ENCODE measurements at places on chromosomes 4 and X. TPM values are rescaled to one million over a fixed set of nuclear protein-coding genes. Genes with fewer than 3 reads are reported as not detected.

DNA sequence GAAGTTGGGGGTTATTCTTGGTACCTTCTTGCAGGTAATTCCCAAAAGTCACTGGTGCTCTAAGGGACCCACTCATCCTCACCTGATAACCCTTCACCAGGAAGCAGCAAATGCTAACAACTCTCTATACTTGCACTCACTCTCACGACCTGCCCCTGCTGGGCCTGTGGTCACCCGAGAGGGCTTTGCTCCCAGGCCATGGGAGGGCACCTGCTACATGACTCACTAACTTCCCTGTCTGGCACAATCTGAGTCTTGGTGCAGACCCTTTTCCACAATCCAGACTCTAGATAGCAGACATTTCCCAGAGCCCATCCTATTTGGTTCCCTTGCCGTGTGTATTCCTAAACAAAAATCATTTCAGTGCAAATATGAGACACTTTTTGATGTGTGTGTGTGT, 403.8 kb upstream of the FAT1 start:
- no peak for DNase-seq

- no peak for DNase-seq
These were observed 87.6 kb upstream of the SLC4A4 start for GRCh38 chr4:71251261-71251660.

DNA sequence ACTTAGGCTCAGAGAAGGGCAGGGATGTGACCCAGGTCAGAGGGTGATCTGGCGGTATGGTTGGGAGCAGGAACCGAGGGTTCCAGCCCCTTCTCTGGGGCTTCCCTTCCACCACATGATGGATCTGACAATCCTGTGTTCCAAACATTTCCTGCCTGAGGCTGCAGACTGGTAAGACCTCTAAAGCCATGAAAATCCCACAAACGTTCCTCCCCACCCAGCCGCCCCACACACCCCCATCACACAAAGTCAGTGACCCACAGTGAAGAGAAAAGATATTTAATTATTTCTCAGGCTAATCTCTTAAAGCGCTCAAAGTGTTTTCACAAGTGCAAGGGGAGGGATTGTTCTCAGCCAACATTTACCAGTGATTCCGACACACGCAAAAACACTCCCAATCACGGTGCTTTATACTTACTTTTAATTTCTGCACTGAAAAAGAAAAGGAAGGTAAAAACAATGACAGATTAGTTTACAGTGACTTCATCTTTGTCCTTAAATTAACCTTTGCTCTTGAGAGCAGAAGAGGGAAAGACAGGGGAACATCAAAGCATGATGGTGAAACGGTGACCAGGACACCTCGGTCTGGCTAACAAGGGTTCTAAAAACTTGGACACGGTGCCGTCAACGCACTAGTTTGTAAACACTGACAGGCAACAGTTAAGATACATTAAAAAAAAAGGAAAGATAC, 42.4 kb downstream of the WDR1 start:
- DNase-seq = no peak

GRCh38 chr4:1111259-1111809, 2.0 kb downstream of the RNF212 start:
- DNase-seq = no peak

- no peak for DNase-seq
These were observed 813.0 kb upstream of the POU3F4 start for GRCh38 chrX:82695066-82695465.

GRCh38 chr4:174526731-174527130, 4.4 kb upstream of the HPGD start:
- DNase-seq = no peak

- no peak for DNase-seq
These were observed 428.2 kb upstream of the GALNT7 start for GRCh38 chr4:172740434-172740833.

- no peak for DNase-seq
These were observed 109.6 kb downstream of the MAML3 start for GRCh38 chr4:140044337-140044902.

GRCh38 chr4:6584865-6585264, 9.9 kb downstream of the MAN2B2 start:
- no peak for DNase-seq

DNA sequence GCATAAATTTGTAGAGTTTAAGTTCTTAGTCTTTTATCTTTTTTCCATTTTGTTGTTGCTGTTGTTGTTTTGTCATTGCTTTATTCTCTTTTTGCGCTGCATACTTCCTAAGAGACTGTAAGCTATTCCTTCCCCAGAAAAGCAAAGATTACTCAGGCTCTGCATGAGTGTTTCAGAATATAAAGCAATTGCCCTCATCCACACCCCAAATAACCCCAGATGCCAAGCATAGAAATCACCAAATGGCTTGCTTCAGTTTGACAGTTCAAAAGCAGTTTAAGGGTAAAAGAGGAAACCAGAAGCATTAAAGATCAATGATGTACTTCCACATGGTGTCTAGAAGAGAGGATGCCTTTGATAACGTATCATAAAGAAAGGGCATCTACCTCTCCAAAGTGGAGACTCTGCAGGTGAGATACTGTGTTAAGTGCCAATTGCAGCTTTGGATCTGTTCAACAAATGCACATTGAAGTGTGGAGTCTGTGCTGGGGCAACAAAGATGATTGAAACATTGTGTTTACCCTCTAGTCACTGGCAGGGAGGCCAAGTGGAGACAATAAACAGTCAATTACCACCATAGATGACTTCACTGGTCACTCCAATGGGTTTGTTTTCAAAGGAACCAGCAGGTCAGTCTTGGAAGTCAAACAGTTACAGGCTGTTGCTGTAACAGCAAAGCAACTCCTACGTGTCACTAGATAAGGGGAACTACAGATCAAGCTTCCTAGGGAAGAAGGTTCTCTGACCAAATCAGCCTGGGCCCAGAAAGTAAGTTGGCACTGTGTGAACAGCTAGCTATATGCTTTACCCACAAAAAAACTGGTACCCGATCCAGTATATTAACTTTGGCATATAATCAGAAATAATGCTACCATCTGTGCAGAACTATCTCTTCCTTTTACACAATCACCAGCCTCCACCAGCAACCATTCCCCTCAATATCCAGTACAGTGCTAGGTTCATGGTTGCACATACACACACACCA, 40.6 kb upstream of the IL21 start:
- DNase-seq = no peak

DNA sequence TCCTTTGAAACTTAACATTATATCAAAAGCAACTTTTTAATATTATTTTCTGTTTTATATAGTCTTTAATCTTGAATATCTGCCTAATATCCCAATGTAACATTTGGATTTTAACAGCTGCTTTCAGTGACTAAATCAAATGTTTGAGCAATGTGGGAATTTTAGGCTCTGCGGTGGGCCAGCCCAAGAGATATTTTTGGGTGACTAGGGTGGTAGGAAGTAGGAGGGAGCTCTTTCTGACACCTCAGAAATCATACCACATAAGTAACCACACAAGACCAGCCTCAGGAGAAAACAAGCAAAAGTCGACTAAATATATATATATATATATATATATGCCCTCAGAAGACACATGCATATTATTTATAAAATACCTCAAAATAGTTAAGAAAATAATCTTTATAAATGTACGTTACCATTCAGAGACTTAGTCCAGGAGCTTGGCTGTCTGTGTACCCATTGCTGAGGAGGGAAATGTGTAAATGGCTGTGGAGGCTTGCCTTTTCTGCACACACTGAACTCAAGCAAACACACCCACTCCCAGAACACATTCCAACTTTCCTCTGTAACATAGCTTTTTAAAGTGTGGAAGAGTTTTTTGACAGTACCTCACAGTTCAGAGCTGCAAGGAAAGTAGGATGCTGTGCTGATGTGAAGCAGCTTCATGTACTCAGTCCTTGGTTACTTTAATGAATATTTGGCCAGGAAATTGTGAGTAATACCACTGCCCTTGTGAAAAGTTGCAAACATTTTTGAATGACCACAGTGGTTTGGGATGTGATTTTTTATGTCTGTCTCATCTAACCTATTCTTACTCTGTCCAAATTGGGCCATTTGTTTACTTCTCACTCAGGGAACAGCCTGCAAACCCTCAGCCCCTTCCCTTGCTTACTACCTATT, at the start of gene RTL3:
Gene RTL3, minus strand, starts transcription at position 484 of the 900 bp plus-strand sequence. CDS start 908 bp downstream, outside the sequence.
- DNase-seq = no peak

- no peak for DNase-seq
These were observed 35.8 kb upstream of the TNIP3 start for GRCh38 chr4:121199742-121200561.

DNA sequence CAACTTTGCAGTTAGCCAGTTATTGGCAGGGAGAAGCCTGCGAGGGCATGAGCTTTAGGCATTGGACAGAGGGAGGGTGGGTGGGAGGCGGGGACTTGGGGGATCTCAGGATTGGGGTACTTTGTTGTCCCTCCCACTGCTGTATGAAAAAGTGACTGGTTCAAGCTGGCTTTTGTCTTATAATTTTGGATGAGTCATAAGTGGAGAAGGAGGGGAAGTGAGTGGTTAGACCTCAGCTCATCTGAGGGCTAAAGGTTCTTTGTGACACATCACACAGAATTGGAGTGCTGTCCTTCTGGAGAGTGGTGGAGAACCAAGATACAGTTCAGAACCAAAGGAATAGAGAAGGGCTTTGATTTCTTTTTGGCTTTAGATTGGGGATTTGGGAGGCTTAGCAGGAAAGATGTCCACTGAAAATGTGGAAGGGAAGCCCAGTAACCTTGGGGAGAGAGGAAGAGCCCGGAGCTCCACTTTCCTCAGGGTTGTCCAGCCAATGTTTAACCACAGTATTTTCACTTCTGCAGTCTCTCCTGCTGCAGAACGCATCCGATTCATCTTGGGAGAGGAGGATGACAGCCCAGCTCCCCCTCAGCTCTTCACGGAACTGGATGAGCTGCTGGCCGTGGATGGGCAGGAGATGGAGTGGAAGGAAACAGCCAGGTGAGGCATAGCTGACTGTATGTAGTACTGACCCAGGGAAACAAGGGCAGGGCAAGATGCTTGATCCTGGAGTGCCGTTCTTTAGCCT, at the start of gene SLC4A4:
Gene SLC4A4, plus strand, starts transcription at position 175 of the 748 bp plus-strand sequence.
- no peak for DNase-seq

- DNase-seq = no peak
These were observed 56.5 kb upstream of the ANKRD17 start for GRCh38 chr4:73315091-73315490.

- DNase-seq = no peak
These were observed 274.3 kb upstream of the PPARGC1A start for GRCh38 chr4:24164054-24164693.

DNA sequence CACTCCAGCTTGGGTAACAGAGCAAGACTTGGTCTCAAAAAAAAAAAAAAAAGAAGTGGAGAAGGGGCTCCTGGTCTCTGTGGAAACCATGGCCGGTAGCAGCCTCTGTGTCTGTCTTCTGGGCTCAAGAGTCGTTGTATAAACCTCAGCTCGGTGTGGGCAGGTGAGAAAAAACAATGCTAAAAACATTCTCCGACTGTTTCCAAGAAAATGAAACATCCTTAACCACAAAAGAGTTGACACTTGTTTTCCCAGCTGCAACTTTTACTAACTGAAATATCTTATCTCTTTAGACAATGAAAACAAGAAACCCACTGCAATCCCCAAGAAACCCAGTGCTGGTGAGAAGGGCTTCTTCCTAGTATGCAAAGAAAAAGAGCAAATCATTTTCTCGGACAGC, 26.2 kb downstream of the CD99 start:
- DNase-seq = no peak

DNA sequence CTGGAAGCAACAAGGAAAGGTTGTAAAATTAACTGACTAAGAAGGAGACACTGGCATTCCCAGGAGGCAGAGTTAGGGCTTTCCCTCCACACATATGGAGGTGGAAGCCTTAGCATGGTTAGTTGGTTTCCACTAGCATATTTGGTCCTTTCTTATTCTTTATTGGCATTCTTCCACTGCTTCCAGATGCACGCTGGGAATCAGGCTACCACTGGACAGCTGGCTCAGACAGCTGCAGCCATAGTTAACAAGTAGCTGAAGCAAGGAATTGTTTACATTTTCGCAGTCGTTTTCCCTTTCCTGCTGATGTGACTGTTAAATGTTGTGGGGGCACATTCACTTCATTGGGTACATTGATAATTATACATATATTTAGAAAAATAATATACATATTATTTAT, 169.2 kb downstream of the GRIA2 start:
- no peak for DNase-seq

- no peak for DNase-seq
These were observed 35.7 kb downstream of the GATB start for GRCh38 chr4:151725087-151725486.

DNA sequence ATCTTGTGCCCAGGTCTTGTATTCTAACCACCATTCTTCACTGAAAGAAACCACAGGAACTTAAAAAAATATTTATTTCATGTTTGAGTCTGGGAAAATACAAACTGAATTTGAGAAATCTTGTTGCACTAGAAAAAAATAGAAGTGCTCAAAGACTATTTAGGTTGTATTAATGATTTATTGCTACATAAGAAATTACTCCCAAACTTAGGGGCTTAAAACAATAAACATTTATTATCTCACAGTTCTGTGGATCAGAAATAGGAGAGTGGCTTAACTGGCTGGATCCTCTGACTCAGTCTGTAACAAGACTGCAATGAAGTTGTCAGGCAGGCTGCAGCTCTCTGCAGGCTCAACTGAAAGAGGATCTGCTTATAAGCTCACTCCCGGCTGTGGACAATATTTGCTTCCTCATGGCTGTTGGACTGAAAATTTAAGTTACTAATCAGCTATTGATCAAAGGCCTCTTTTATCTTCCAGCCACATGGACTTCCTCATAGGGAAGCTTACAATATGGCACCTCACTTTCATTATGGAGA, 295.4 kb upstream of the FAM241A start:
- DNase-seq = no peak

DNA sequence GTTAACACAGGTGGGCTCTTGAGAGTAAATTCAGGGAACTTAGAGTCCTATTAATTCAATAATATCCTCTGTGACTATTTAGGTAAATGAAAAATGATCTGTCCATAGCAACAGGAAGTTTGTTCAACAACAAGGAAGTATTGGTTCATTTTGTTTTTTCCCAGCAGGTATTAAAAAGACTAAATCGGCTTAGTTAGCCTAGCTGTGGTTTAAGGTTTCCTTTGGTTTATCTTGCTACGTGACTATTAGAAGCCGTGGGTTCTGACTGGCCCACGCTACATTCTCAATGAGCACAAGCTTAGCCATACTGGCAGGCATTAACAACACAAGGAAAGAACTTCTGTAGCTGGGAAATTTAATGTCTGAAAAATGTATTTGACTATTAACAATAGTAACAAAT, 168.8 kb upstream of the HS3ST1 start:
- DNase-seq = no peak

GRCh38 chr4:54909961-54910360, 215.4 kb downstream of the KDR start:
- no peak for DNase-seq

Gene HTN1
- not detected for total RNA-seq

Gene CC2D2A
- 6.1 TPM for total RNA-seq

Gene GNRHR
- not detected for total RNA-seq

Gene SYNPO2
- 85.3 TPM for total RNA-seq

Gene TMSB15C
- total RNA-seq = 0.47 TPM

Gene PRR32
- 4.8 TPM for total RNA-seq

Gene TMEM192
- 13.6 TPM for total RNA-seq

Gene IL3RA
- total RNA-seq = 2.4 TPM

Gene HERC6
- 12.4 TPM for total RNA-seq

Gene PPP1R2C
- not detected for total RNA-seq

Gene GABRB1
- 2.6 TPM for total RNA-seq
